ENCODE measurements at places on chromosomes 6 and 20. TPM values are rescaled to one million over a fixed set of nuclear protein-coding genes. Genes with fewer than 3 reads are reported as not detected.

DNA sequence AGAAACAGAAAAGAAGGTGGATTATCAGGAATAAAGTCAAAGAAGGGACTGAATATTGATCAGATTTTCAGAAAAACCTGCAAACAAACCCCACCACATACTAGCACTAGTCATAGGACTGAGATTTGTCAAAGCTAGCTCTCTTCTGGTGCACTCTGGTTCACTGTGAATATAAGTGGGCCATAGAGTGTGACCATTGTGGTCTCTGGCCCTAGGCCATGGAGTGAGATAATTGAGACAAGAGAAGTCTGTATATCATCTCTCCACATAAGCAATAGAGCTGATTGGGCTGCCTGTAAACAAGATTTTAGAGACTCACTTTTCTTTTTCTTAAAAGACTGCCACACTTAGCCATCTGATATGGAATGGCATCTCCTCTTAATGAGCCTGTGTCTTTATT, 247.2 kb downstream of the LAMA2 start:
- no peak for DNase-seq

DNA sequence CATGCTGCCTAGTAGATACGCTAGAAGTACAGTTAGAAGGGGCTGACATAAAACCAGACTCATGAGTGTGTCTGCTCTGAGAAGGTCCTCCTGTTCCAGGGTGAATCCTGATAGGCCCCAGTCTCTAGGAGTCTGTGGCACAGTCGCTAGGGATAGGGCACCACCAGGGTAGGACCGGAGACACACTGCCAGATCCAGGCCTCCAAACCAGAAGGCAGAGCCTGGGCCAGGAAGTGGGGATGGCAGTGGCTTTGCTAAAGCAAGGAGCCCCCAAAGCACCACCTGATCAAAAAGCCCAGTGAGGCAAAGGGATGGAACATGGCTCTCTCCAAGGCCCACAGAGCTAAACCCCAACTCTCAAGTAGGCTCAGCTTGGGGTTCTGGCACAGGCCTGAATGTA, 21.6 kb downstream of the MDGA1 start:
- DNase-seq = no peak

C20orf204 gene
- 0.71 TPM for polyA plus RNA-seq

TMEM217 gene
- 0.24 TPM for polyA plus RNA-seq

DNA sequence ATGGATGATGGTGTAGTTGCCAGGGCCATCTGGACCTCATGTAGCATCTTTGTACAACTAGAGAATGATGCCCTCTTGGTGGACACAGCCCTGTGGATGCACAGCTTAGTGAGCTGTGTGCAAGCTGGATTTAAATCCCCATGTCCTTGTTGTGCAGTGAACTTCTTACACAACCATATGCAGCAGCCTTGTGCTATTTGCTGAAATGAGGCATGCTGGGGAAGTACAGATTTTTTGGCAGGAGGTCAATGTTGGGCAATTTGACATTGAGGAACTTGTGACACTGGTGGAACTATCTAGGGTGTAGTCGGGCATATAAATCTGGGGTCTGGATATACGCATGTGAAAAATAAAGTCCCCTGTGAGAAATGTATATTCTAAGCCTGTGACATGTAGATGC, 5.8 kb upstream of the CDC5L start:
- no peak for DNase-seq
